Karpas-422 (cell line): ENCODE measurements at places on chromosomes 16 and 17.

DNA sequence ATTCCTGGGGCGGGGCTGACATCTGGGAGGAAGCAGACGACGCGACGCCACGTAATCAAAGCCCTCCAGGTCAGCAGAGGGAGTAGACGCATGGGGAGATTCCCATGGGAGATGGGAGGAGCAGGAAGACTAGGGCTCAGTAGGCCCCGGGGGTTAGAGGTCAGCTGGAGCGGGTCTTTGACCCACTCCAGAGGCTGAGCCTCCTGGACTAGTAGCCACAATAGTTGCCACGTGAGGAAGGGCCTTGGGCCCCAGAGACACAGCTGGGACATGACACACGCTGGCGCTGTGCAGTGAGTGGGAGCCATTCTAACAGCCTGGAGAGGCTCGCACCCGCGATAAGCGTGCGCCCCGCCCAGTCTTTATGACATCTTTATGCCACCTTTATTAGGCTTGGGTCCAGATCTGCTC is 95.7 kb upstream of the AMZ2 start:
- DNase-seq, result no peak

GRCh38 chr16:50841081-50841886 is 99.4 kb downstream of the CYLD start:
- no peak for DNase-seq

DNA sequence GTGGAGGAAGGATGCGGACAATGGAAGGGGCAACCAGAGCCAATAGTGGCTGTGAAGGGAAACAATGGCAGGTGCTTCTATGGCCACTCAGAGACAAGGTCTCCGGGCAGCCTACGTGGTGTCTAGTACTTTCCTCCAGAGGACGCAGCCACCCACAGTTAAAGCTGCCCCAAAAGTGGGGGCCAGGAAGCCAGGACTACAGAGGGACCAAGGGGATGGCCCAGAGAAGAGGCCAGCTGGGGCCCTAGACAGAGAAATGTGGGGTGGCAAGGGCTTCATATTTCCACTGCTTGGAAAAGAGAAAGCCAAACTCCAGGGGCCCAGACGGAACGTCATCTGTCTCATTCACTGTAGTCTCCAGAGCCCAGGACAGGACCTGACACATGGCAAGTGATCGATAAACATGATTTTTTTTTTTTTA is 837 bp upstream of the PER1 start:
- DNase-seq, result no peak

GRCh38 chr17:35082073-35082657 is 18.7 kb upstream of the RFFL start:
- no peak for DNase-seq

DNA sequence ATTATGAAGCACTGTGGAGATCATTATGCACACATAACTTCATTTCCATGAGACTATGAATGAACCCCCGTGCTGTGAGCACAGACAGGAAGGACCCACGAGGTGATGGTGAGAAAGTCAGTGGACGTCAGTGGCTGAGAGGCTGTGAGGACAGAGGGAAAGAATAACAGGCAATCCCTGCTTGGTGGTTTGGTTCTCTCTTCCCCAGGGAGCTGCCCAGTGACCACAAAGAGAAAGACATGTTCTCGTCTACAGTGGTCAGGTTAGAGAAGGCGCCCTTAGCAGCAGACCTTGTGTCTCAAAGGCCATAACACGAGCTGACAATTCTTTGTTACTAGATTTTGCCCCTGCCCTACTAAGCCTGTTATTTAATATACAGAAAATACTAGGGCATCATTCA is 609.2 kb downstream of the TOX3 start:
- no peak for DNase-seq

DNA sequence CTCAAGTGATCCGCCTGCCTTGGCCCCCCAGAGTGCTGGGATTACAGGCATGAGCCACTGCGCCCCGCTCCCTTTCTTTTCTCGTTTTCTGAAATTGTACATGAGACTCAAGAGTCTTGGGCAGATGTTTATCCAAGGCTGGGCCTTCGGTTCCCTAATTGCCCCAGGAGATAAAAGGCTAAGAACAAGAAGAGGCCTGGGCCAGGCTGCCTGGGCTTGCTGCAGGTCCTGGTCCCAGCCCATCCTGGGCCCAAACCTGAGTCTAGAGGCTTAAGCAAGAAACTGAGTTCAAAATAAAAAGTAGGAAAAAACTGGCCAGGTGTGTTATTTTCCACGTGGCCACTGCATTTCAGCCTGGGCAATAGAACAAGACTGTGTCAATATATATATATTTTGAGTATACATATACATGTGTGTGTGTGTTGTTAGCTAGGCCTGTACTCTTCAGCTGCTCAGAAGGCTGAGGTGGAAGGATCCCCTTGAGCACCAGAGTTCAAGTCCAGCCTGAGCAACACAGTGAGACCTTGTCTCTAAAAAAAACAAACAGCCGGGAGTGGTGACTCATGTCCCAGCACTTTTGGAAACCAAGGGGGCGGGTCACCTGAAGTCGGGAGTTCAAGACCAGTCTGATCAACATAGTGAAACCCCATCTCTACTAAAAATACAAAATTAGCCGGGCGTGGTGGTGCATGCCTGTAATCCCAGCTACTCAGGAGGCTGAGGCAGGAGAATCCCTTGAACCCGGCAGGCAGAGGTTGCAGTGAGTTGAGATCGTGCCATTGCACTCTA is 6.8 kb upstream of the CLUH start:
- no peak for DNase-seq

- DNase-seq, result no peak
These were observed 116.5 kb downstream of the BANP start for GRCh38 chr16:88067530-88068411.

DNA sequence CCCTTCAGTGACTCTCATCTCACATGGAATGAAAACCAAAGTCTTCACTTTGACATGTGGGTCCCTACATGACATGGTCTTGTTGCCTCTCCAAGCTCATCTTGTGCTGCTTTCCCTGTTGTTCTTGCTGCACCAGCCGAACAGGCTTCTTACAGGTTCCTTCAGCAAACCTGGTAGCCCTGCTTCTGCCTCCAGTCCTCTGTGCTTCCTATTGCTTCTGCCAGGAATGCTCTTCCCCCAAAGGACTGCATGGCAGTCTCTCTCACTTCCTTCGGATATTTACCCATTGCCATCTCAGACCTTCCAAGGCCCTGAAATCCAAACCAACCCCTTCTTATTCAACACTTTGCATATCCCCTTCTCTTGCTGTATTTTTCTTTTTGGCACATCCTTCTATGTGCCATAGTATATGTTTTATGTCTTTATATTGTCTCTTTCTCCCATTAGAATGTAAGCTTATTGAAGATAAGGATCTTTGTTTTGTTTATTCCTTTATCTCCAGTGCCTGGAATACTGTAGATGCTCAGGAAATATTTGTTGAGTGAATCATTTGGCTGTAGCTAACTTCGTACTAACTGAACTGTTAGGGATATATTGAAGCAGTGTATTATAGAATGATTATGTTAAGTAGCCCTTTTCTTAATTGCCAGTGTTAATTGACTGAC is 57.9 kb upstream of the SLC12A3 start:
- DNase-seq, result no peak
